ENCODE measurements at places on chromosomes 6 and 20.
A peak's percentile ranks its signal among the peaks of the same experiment; 100 is the strongest.

DNA sequence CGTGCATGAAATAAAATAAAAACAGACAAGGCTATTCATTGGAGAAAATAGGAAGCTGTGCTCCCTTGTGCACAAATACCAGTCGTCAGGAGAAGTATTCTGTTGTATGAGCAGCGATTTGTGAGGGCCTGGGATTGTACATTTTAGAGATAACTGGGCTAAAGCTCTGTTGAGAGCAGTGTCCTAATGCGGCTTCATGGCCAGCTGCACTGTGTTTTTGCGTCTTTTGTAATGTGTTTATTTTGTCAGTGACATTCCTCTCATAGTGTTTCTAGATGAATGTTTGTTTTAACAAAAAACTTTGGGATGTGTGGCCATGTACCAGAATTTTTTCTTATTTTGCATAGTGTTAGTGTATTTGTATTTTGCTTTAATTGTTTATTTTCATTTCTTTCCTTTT, 14.8 kb downstream of the ERMARD start:
- DNase-seq: no peak

DNA sequence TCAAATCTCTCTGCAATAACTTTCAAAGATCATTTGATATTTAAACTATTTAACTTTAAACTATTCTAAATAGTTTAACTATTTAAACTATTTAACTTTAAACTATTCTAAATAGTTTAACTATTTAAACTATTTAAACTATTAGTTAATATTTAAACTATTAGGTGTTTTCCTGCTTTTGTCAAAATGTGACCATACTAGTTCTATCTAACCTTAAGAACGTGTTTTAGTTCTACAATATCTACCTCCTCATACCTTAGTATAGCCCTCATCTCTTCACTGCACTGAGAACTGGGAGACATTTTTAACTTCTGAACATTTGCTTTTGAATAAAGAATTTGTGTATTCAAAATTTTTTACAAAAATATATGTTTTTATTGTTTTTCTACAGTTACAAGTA, 429.1 kb downstream of the ADGRB3 start:
- no peak for DNase-seq

DNA sequence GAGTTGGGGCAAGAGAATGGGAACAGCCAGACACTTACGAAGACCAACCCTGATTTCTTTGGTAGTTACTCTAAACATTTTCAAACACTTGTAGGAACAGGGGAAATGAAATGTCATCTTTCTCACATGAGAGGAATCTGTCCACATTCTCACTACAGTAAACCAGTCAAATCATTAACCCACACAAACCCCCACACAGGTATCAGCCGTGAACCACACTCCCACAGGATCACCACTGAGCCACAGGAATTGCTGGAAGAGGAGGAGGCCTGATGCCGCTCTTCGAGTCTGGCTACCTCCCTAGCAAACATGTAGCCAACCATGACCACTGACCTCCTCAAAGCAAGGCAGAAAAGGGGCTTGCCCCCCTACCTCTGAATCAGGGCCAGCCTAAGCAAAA, 6.9 kb upstream of the RSPO3 start:
- DNase-seq: no peak

DNA sequence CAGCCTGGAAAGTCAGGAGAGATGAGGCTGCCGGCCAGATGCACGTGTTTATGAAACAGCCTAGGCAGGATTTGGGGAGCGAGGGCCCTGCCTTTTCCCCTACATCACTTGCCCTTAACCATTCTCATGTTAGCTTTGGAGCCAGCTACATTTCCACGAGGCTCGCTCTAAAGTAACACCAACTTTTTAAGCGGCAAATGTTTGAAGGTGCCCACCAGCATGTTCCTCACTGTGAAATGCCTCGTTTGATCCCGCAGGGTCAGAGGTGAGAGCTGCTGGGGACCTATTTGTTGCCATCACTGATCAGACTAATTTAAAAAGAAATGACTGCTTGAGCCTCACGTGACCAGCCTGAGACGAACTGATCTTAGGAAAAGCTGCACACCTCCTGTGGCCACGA, 51.6 kb upstream of the DACT2 start:
- no peak for DNase-seq

DNA sequence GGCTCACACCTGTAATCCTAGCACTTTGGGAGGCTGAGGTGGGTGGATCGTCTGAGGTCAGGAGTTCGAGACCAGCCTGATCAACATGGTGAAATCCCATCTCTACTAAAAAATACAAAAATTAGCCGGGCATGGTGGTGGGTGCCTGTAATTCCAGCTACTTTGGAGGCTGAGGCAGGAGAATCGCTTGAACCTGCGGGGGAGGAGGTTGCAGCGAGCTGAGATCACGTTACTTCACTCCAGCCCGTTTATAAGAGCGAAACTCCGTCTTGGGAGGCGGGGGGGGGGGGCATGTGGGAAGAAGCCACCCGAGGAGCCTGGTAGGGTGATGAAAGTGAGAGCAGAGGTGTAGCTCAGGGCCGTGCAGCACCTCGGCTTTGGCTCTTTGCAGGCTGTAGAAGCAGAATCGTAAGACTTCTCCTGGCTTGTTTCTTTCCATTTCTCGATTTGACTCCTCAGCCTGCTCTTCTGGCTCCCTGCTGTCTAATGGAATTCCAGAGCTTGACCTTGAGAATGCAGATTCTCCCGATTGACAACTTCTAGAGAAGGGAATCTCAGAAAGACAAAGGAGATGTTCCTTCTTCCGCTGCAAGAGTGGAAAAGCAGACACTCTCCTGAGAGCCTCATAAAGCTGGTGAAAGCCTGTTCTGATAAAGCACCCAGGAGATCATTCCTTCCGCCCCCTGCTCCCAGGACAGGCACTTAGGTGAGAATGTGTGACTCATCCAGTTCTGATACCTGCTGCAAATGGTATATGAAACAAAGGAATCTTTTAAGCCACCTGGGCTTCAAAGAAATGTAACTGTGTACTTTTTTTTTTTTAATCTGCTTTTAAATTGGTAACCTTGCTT, 26.0 kb upstream of the PPP1R16B start:
- DNase-seq: no peak

GRCh38 chr6:143700684-143701348, 23.1 kb downstream of the PHACTR2 start:
- DNase-seq: peak; percentile 97

DNA sequence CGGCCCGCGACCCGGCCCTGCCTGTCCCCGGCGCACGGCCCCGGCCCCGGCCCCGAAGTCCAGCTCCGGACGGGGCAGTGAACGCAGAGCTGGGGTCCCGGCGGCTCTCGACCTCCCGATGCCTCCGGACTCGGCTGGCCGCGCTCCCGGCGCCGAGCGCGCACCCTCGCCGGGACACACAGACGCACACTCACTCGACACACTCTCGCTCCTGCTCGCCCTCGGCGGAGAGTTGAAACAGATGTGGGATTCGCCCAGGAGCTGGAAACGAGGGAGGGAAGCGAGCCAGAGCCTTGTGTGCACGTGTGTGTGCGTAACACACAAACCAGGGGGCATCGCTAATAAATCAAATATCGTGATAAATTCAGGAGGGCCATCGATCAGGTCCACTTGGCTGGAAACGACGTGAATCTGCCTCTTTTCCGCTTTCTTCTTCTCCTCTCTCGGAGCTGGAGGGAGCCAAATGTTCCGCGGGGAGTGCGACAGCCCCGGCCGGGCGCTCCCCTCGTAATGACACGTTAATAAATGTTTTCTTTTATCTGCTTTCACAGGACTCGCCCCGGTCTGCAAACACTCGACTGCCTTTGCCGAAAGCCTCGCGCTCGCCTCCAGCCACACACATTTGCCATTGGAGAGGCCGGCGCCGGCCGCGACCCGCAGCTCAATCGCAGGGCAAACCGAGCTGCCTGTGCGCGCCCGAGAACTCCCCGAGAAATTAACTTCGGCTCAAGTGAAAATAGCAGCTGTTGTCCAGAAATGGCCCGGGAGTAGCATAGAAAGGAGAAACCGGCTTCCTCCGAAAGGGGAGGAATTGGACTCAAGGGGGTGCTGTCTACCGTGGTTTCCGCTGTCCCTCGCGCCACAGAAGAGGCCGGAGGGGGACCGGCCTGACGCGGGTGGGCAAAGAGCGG, 828 bp upstream of the SULF2 start:
- DNase-seq: peak; percentile 96

DNA sequence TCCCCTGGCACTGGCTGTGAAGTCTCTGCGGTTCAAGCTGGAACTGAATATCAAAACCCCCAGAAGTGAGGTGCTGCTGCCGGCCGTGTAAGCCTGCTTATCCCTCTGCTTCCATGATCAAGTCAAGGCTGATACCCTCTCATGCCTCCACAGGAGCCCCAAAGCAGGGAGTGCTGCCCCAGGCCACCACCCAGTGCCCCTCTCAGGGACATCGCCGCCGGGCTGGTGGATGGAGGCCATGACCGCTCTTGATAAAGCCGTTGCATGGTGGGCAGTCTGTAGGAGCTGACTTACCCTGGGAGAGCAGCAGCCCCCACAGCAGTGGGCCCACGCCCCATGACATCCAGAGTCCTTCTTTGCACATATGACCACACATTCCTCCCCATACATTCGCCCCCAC, 162.0 kb upstream of the CST7 start:
- DNase-seq: no peak

GRCh38 chr6:111870051-111870741, 3.1 kb downstream of the FYN start:
- DNase-seq: no peak

- DNase-seq: peak; percentile 71
These were observed 7.4 kb upstream of the INSM1 start for GRCh38 chr20:20360464-20360863.

DNA sequence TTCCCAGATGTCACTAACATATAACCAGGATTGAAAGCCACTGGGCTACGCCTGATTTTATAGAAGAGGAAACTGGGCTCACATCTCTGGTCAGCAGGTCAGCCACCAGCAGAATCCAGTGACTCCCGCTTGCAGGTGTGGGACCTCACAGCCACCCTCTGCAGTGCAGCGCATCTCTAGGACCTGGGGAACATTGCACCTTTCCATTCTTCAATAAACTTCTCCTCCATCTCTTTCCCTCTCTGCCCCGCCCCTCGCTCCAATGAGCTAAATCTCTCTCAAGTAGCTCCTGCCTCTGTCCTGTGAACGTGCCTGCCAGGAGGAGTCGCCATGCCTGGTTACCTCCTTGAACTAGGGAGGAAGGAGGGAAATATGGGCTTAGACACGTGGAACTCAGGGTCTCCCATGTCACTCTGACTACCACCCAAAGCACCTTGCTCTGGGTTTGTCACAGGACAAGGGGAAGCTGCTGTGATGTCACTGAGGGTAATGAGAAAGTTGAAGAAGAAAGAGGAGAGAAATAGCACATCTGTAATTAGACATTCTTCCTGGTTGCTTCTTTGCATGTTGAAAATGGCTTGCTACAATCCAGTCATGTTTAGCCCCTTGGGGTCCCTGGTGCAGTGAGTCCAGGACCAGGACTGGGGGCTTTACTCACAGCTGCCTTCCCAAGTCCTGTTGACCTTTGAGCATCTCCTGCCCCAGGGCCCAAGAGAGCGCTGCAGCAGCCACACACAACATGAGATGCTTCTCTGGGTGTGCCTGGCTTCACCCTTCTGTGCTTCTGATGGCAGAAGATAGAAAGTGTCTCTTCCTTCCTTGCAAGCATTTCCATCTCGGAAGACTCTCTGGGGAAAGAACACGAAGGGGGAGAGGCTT, 469.4 kb downstream of the PREX1 start:
- no peak for DNase-seq

GRCh38 chr6:679282-679681, 13.7 kb downstream of the EXOC2 start:
- DNase-seq: no peak

GRCh38 chr6:3913077-3913957, 64.1 kb downstream of the FAM50B start:
- DNase-seq: peak; percentile 98

DNA sequence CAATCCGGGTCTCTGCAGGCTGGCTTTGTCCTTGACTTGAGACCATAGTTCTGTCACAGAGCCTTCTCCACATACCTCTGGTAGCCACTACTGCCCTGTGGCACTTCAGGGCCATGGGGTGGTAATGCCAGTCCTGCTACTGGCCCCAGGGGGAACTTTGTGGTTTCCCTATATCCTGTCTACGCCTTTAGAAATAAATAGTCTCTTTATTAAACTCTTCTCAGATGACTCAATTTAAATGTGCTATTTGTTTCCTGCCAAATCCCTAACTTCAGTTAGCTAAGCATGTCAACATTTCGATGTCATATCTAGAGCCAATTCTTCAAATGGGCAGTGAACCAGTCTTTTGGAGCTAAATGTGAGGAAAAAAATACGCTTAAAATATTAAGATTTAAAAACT, 60.1 kb downstream of the SEL1L2 start:
- no peak for DNase-seq

- DNase-seq: peak; percentile 52
These were observed 99.5 kb downstream of the CDKAL1 start for GRCh38 chr6:20633566-20634340.

- DNase-seq: no peak
These were observed 23.0 kb upstream of the SLC22A7 start for GRCh38 chr6:43274916-43275597.

DNA sequence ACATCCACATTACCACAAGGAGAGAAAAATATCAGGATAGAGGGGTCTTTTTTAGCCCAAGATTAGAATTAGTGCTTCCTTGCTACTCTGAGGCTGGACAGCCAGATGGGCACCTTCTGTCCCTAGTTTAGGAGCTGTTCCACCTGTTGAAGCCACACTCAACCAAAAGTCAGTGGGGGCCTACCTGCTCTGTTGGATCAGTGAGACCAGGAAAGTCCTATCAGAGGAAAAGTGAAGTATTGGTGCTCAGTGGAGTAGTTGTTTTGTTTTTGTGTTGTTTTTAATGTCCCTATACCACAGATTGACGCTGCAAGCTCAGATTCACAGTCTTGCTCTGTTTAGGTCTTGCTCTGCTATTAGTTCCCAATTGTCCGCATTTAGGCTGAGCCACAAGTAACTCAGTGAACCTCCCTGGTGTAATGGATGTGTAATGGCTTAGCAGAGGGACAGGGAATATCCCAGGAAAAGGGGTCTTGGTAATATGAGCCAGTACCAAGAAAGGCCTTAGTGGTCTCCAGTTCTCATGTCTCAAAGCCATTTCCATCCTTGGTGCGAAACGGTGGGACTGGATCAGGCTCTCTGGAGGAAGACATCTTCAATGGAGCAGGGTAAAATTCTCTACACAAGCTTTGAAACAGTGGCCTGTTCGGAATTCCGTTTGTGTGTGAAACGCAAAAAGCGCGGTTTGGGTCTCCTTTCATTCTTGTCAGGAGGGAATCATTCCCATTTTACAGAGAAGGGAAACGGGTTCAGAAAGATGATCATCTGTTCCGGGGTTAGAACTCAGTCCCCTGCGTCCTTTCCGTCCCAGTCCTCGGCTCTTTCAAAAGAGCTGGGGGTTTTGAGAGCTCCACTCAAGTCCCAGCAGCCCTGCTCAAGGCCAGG, 631 bp upstream of the PABPC1L start:
- no peak for DNase-seq

GRCh38 chr6:127938701-127939100, 37.8 kb upstream of the THEMIS start:
- peak; percentile 18 for DNase-seq

GRCh38 chr6:146027586-146028251, 1.1 kb upstream of the GRM1 start:
- peak; percentile 0 for DNase-seq

DNA sequence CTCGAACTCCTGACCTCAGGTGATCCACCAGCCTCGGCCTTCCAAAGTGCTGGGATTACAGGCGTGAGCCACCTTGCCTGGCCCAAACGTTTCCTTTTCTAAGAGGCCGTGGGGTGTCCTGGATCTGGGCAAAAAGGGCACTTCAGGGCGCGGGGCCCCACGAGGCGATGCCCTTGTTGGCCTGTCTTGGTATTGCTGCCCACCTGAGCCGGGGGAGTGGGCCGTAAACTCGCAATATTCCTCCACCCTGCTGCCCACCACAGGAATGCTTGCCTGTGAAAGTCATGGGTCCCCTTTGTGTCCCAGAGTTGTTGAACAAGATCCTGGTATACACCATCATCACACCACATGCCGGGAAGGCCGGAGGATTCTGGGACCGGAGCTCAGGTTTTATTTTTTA, 49.0 kb downstream of the SSR1 start:
- no peak for DNase-seq

Measured in muscle of leg (tissue), 16 donors.